ENCODE measurements at places on chromosomes 6 and 20. TPM values are rescaled to one million over a fixed set of nuclear protein-coding genes. Genes with fewer than 3 reads are reported as not detected.

The TNFRSF21 gene
- total RNA-seq = 14.7 TPM

The FRK gene
- 0.51 TPM for total RNA-seq

The JAG1 gene
- 80.8 TPM for total RNA-seq

The DNAAF9 gene
- total RNA-seq = 35.5 TPM

The COL19A1 gene
- total RNA-seq = not detected

The IMPG1 gene
- total RNA-seq = not detected

The TRIM31 gene
- not detected for total RNA-seq

The SYCP2 gene
- total RNA-seq = 7.8 TPM

The PKIG gene
- total RNA-seq = 78.6 TPM

The MAK gene
- total RNA-seq = 0.33 TPM

The NKX2-2 gene
- total RNA-seq = not detected

The PHACTR3 gene
- total RNA-seq = not detected

The SYNDIG1 gene
- 0.17 TPM for total RNA-seq

The PTGIS gene
- total RNA-seq = 39.2 TPM

The FOXQ1 gene
- not detected for total RNA-seq

The ANKRD60 gene
- total RNA-seq = not detected

The SRC gene
- total RNA-seq = 10.3 TPM

The DZANK1 gene
- total RNA-seq = 2.2 TPM

The MUCL3 gene
- not detected for total RNA-seq

The SRSF12 gene
- total RNA-seq = not detected

The PRPF6 gene
- 65.2 TPM for total RNA-seq

The SLC17A2 gene
- total RNA-seq = not detected

The IP6K3 gene
- 1.1 TPM for total RNA-seq

The FRS3 gene
- total RNA-seq = 2.1 TPM

The ZC2HC1B gene
- total RNA-seq = not detected
